ENCODE measurements at places on chromosomes 2 and 18.

- DNase-seq = no peak
Observed at GRCh38 chr2:2286592-2286991, 44.5 kb downstream of the MYT1L start.

- no peak for DNase-seq
Observed at GRCh38 chr2:39537150-39537549, 100.1 kb upstream of the MAP4K3 start.

DNA sequence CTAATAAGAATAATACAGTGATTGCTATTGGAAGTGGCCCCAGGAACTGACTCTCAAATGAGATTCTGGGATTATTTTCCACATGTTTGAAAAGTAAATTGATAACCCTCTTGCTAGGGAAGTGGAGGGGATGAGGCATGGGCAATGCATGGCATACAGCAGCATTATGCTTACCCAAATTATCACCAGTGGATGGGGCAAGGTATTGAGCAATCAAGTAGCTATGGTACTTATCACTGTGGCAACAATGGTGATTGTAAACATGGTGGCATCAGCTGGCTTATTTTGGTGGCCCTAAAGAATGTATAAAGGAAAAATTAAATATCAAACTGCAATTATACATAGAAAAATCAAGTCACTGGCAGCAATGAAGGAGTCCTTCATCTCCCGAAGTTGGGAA, 155.1 kb downstream of the FIGN start:
- DNase-seq = no peak

DNA sequence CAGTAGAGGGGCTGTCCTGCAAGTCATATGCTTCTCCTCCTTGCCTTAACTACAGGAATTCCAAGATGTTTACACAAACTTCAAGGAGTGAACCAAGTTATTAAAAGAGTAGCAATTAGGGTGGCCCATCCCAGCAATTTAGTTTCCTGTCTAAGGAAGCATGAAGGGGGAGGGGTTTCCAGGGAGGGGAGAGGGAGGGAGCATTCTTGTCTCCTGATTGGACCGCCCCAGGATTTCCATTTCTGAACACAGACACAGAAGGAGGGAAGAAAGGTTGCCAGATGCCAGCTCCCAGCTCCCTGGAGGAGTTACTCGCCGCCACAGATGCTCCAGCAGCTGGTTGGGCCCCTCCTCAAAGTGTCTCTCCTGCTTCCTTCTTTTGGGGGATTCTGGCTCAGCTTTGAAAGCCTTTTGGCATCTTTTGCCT, 107.6 kb downstream of the TRIB2 start:
- DNase-seq = no peak

DNA sequence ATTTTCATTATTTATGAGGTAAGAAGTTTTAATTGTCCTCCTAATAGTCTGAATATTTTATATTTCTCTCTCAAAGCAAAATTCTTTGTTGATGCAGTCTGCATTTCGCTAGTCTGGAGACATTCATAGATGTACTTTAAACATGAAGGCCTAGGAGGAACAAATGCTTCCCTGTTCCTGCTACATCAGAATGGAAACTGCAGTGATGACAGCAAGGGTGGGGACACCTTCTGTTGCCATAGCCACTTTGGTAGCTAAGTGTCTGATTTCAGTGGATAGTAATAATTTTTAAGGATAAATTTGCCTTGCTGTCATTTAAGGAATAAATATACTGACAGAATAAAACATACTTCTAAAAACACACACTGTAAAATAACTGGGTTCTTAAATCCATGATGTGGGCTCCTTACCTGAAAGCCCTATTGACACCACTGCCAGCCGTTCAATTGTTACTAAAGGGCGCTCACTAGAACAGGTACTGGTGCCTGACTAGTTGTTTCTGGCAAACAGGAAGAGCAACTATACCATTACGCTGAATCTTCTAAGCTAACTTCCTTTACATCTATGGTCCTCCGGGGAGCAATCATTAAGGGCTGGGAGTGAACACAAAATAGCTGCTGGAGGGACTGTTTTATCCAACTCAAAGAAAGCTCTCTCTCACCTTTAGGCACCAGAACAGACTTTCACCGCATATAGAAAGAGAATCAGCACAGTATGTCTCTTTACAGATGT, 88.2 kb downstream of the TMEM131 start:
- no peak for DNase-seq

- DNase-seq = no peak
Observed at GRCh38 chr18:24538414-24539264, 78.2 kb downstream of the HRH4 start.
